ENCODE measurements at places on chromosomes 11 and 22.

GRCh38 chr11:117328375-117329010 lies 839 bp downstream of the CEP164 start:
- DNase-seq = peak; percentile 34

- DNase-seq = no peak
These were observed at the start of gene BTBD18 for GRCh38 chr11:57751676-57752253. BTBD18 (minus strand) TSS chr11:57751819; CDS start chr11:57751188, 631 bp downstream.

- no peak for DNase-seq
These were observed 7.1 kb upstream of the CD44 start for GRCh38 chr11:35131886-35132285.

DNA sequence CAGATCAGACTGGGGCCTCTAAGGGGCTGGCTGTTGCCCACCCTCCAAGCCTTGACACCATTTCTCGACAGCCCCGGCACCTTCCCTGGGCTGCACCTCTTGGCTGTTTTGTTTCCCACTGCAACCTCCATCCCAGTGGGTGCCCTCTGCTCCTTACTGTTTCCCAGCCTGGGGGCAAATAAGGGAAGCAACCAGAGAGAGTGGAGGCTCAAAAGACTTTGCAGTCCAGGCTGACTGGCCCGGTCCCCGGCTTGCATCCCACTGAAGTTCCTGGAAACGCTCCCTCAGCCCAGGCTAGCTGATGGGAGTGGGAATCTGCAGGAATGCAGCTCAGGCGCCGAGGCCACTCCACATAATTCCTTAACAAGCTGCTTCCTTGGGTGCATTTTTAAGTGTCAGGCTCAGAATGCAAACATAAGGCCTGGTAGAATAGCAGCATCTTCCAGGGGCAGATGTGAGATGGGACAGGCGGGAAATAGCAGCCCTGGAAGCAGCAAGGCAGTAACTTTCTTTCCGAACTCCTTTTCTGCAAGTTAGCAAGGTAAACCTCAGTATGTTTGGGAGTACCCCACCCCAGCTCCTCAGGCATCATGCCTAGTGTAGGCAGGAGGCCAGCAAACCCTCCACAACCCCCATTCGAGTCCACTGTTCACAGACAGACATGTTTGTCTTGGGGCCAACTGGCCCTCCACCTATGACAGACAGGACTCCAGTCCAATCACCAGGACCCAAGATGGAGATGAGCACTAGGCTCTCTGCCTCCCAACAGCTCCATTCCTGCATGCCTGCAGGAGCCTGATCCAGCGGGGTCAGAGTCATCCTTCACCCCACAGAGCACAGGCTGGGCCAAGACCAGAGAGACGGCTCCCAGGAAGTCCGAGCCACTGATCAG lies 39.3 kb downstream of the RPL27A start:
- no peak for DNase-seq

DNA sequence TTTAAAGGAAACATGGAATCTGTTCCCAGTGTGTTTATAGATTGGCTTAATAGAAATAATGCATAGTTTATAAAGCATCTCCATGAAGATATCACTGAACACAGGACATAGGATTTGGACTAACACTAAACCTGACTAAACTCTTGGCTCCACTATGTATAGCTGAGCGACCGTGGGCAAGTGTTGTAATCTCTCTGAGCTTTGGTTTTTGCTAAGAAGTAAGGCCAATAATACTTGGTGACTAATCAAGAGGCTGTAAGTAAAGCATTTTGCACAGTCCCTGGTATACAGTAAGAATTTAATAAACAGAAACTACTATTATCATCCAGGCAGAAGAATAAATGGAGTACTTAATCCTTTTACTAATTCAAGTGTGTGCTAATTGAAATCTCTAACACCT lies 125.5 kb upstream of the MTMR2 start:
- no peak for DNase-seq

DNA sequence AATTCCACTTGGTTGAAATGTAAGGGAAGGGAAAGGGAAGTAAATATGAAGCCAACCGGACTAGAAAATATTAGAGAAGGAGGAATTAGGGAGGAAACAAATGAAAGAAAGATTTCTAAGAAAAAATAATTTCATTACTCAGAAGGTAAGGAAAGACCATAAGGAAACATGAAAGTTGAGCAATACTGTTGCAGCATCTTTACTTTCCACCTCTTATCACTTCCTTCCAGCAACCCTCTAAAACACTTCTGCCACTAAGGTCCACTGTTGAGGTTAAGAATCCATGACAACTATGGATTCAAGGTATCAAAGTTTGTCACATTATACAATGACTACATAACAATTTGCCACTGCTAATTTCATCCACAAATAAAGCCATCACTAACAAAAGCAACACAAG lies 308.6 kb downstream of the DLG2 start:
- no peak for DNase-seq

GRCh38 chr11:124717786-124718651 lies 21.7 kb upstream of the NRGN start:
- DNase-seq = no peak

DNA sequence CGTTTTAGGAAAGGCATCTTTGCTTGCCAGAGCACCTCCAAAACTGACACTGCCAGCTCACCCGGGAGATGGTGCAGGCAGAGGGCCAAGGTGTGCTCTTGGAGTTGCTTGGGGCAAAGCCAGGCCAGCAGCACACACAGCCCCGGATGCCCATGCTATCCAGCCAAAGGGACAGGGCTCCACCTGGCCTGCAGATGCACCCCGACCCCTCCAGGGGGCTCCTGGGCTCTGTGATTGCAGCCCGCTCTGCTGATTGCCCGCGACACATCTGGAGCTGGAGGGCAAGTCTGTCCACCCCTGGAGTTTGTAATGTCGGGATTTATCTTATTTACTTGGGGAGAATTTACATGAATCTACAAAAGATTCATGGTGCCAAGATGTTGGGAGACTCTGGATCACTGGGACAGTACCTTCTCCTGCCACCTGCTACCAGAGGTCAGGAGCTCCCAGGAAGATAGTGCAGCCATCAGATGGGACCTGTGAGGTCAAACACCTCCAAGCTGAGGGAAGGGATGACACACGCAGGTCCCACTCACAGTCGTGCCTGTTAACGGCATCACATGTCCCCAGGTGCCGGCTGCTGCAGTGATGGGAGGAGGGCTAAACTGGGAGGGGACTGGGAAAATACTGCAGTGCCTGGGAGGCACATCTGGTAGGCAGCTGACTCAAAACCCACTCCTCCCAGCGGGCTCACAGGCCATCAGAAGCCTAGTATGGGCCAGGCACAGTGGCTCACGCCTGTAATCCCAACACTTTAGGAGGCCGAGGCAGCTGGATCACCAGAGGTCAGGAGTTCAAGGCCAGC lies 17.2 kb downstream of the CBX7 start:
- no peak for DNase-seq

- no peak for DNase-seq
These were observed 115.9 kb downstream of the CEP164 start for GRCh38 chr11:117443266-117444186.

DNA sequence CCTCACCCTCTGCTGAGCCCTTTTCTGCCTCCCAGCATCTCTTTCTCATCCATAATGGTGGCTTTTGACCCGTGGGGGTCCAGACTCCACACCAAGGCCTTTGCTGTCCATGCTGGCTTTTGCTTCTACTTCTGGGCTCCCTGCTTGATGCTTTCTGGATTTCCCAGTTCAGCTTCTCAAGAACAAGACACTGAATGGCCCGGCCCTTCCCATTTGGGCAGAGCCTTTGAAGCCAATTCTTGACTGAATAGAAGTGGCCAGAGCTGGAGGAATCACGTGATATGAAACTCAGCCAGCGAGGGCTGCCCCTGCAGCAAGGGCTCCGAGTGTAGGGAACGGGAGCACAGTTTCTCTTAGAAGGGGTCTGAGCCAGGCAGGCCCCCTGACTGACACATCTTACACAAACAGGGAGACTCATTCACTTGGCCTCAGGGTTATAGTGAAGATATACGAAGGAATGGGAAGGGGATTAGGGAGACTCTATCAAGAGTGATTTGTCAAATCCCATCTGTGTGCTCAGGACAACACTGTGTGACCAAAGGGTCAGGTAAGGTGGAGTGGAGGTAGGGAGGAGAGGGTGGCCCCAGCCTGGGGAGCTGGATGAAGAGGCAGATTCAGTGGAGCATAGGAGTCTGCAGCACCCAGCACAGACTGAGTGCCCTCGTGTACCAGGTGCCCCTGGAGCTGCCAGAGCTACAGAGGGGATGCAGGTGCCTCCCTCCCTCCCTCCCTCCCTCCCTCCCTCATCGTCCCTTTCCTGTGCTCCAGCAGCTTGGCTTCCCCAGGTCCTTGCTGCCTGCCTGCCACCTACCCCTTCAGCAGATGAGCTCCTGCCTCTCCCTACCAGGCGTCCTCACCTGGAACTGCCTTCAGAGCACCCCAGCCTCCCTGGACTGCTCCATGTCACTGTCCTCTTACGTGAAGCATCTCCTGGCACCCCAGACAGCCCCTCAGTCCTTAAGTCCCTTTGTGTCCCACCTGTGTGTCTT lies 106.0 kb downstream of the TRIM29 start:
- peak; percentile 57 for DNase-seq

All from lower leg skin (tissue), 4 donors.